ENCODE measurements at places on chromosomes 7 and 10.

- no peak for DNase-seq
Observed at GRCh38 chr10:117264782-117265181, 23.9 kb downstream of the SLC18A2 start.

GRCh38 chr7:5557920-5558401 lies 134.3 kb upstream of the TNRC18 start:
- no peak for DNase-seq

- peak; percentile 56 for DNase-seq
Observed at GRCh38 chr10:13371897-13372470, 23.9 kb upstream of the SEPHS1 start.

DNA sequence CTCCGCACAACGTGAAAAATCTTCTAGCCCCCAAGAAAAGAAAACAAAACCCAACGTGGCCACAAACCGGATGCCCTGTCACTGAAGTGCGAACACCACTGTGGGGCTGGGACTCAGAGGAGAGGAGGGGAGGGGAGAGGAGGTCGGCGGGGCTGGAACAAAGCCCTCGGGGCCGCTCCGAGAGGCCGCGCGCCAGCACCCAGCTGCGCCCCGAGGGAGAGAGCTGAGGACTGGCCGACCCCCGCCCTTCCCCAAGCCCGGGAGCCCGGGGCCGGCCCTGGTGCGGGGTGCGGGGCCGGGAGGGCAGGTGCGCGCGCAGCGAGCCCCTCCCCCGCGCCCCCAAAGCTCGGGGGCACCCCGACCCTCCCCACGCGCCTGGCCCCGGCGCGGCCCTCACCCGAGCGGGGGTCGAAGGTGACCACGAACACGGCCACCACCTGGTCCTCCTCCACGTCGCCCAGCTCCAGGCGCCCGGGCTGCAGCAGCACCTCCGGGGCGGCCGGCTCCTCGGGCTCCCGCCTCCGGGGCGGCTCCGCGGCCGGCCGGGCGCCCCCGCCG lies 398 bp downstream of the DENND11 start:
- no peak for DNase-seq

DNA sequence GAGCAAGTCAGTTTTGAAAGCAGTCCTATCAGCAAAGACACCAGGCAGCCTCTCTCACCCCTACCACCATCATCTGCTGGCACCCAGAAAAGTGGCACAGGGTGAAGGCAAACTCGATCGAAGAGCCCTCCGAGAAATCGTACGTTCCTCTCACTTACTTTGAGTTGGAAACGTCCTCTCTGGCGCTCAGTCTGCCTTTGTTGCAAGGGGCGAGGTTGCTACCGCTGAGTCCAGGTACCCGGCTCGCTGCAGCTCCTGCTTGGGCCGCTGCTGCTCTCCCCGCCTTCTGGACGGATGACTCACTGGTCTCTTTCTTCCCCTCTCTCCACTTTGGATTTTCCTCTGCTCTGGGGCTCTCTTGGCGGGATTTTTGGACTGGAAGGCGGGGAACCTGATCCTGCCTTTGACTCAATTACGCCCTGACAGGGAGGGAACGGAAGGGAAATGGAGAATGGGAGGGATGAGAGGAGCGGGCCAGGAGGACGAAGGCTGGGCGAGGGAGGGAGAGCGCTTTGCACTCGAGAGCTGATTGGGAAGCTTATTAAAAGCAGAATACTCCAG lies at the start of gene PTN:
PTN (minus strand) TSS at position 453 of the 561 bp plus-strand sequence. CDS start 88,760 bp downstream, outside the sequence.
- peak; percentile 43 for DNase-seq

- no peak for DNase-seq
Observed at GRCh38 chr10:96609510-96609909, 22.7 kb upstream of the TM9SF3 start.

- no peak for DNase-seq
Observed at GRCh38 chr10:76839276-76839675, 798.3 kb downstream of the KCNMA1 start.

- DNase-seq: no peak
Observed at GRCh38 chr10:7264313-7264756, 146.5 kb downstream of the SFMBT2 start.

- no peak for DNase-seq
Observed at GRCh38 chr10:79162861-79163665, 94.3 kb downstream of the ZMIZ1 start.

DNA sequence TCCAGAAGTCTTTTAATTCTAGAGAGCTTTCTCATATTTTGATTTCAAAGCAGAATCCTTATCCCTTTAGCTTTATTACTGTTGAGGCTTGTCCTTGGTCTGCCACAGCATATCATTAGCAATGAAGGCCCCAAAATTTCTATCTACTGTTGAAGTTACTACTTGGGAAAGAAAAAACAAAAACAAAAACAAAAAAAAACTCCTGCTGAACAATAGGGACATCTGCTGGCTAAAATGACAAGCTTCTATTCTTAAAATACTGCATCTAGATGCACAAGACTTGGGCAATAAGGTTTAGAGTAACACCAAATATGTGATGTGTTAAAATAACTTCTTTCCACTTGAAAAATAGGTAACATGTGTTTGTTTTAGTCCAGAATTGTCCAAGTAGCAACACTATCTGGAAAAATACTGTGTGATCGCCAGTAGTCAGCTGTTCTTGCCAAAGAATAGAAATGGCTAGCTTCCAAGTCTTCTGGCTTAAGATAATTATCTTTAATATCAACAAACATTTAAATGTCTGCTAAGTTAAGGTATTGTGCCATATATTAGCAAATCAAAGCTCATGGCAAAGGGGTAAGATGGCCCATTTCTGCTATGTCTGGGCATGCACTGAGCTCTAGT lies 3.8 kb upstream of the DMTF1 start:
- no peak for DNase-seq

DNA sequence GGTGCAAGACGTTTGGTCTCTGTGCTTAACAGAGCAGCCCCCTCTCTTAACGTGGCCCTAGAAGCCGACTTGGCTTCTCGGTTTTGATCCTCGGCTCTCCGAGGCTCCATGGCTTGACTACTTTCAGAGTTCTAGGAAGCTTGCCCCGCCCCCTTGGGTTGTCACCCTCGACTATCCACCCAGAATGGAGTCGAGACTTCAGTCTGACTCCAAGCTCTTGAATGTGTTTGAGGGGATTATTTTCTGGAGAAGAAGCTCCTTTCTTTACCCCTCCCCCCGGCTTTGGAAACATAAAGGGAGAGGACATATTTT lies 448 bp downstream of the SEC24C start:
- no peak for DNase-seq

DNA sequence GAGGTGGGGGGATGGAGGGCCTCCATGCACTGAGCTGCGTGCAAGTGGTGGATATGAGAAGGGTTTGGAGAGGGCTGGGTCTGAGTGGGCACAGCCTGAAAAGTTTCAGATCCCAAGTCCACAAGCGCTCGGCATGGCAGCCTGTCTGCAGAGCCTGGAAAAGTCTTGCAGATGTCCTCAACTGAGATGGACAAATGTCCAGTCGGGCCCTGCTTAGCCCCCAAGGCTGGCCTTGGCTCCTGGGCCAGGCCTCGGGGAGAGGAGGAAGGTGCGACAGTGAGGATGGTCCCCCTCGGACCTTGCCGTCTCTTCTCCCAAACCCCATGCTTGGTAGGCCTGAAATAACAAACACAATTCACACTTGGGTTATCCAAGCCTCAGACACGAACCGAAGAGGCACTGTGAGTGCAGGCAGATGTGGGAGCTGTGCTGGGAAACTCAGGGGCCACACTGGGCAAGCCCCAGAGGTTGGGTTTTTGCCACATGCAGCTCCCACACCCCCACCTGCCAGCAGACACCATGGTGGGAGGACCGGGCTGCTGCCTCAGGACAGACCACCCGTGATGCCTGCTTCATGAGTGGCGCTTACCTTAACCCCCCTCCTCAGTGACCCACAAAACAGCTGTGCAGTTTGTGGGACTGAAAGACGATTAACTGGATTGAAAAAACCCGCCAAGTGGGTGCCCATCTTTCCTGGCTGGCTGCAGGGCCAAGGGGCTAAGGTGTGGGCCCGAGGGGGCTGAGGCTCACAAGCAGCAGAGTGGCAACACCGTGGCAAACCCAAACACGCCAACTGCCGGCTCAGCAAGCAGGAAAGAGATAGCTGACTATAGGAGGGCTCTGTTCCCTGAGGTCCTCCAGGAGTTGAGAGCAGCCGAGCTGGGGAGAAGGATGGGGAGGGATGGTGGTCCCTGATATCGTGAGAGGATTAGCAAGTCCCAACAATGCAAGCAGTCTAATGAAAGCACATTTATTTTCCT lies 156.8 kb downstream of the RNF216 start:
- no peak for DNase-seq

GRCh38 chr7:53246957-53247356 lies 211.5 kb downstream of the POM121L12 start:
- DNase-seq: no peak

GRCh38 chr7:17058568-17058967 lies 176.8 kb upstream of the AGR3 start:
- no peak for DNase-seq

DNA sequence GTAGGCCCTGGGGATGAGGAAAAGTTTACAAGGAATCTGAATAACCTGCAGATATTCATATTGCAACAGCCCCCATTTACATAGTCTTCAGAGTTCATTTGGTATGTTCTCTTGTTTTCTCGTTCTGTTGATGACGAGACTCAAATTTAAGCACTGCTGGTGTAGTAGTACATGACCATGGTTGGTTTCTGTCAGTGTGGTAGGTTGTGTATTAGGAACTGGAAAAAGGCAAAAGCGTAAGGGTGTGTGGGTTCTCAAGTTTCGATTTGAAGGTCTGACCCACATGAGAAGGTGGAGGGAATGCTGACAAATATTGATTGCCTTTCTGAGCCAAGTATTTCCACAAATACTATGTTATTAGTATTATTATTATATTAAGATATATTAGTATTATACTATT lies 151.7 kb downstream of the AUTS2 start:
- no peak for DNase-seq

DNA sequence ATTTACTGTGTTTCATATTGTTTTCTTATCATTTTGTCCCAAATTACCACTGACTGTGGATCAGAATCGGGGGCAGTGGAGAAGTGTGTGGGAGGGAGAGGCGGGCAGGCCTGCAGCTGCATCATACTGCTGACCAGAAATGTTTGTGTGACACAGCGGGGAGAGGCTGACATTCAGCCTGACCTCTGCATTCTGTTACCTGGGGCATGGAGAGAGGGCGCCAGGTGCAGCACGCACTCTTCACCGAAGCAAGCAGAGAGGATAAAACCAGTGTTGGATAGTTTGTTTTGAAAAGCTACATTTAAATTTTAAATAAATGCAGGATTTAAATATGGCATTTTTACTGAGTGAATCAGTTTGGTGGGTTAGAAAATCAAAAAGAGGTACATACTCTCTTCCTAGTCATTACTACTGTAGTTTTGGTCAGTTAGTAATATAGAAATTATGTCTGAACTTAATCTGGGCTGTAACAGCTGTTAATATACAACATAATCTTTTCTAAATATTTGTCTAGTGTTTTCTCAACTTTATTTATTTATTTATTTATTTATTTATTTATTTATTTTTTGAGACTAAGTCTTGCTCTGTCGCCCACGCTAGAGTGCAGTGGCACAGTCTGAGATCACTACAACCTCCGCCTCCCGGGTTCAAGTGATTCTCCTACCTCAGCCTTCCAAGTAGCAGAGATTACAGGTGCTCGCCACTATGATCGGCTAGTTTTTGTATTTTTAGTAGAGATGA lies 8.8 kb upstream of the STMP1 start:
- no peak for DNase-seq

DNA sequence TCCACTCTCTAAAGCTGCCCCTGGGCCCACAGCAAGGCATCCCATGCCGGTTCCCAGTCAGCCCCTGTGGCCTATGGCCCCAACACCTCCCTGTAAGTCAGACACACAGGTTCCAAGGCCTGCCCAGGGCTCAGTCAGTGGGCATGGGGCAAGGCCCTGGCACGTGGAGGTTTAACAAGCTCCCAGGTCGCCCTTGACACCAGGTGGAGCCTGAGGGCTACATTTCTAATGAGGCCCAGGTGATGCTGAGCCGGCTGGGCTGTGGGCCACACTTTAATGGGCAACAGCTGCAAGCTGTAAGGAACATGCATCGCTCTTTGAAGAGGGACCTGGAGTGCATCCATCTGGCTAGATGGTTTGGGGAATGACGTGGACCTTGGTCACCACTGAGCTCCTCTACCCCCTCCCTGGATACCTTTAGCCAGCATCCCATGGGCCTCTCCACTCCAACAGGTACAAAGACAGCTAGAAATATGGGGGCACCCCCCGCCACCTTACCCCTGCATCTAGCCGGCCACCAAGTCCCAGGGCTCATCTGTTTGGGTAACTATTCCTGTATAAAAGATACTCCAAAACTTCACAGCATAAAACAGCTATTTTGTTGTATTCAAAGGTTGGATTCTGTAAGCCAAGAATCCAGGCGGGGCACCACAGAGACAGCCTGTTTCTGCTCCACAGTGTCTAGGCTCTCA lies 122.5 kb downstream of the OAT start:
- DNase-seq: no peak

DNA sequence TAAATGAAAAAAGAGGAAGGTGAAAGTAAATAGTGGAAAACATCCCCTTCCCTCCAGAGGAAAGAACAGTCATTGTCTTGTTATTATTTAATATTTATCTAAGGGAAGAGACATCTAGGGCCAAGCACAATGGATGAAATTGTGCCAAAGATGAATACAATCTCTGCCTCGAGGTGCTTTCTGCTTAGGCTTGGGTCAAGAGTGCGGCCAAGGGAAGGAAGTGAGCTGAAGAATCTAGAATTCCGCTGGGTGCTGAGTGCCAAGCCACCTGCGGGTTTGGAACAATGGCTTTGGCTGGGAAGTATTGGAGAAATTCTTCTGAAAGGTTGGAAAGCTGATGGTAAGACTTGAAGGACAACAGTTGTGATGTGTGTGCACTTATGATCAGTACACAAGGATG lies 531.3 kb upstream of the FZD8 start:
- DNase-seq: no peak

DNA sequence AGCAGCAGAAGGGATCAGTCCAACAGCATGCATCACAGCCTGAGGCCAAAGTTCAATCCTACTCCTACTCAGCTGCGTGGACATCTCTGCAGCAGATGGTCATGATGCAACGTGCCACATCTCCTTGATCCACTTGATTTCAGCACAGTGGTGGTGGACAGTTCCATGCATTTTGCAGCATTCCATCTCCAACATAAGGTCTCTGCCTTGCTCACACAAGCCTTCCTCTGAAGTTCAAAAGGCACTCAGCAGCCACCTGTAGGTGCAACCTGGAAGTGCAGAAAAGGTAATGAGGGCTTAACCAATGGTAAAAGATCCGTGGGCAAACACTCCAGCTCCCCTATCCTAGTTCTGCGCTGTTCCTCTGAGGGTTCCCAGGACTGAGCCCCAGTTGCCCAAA lies 57.5 kb upstream of the CHCHD3 start:
- DNase-seq: peak; percentile 7

- no peak for DNase-seq
Observed at GRCh38 chr7:148584154-148584827, 6.3 kb upstream of the C7orf33 start.

GRCh38 chr7:71389976-71390375 lies 258.0 kb downstream of the GALNT17 start:
- DNase-seq: no peak
